ENCODE measurements at places on chromosomes 7 and 10. TPM values are rescaled to one million over a fixed set of nuclear protein-coding genes. Genes with fewer than 3 reads are reported as not detected.

DNA sequence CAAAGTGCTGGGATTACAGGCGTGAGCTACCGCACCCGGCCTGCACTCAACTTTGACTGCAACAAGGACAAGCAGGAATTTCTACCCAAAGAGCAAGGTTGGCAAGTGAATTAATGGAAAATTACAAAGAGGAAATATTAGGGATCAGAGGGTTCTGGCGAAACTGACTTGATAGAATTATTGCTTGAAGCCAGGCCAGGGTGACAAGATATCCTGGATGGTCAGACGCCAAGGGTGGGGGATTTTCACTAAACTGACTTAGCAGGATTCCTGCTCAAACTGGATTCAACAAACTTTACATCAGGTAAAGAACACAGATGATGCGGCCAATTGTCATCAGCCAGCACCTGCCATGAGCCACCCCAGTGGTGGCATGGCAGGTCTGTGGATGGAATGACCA is 603.6 kb upstream of the MGMT start:
- DNase-seq = no peak

- no peak for DNase-seq
Observed at GRCh38 chr10:71136036-71136721, 76.2 kb upstream of the UNC5B start.

DNA sequence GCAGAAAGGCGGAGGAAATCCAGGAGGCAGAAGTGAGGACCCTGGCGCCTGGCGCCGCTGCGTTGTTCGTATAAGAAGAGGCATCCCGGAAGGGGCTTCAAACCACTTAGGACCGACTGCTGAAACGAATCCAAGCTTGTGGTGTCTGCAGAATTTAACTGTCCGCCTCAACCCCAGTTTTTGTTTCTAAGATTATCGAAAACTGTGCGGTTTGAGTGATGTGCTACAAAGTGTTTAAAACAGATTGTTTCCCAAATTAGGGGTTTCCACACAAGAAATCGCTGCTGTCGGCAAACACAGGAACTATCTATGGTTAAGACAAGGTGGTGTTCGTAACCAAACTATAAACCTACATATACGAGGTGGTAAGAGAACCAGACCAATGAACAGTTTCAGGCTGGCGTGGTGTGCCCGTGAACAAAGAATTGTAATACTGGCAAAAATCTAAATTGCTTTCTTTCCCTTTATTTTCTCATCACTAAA is 835 bp upstream of the DGKI start:
- no peak for DNase-seq

- no peak for DNase-seq
Observed at GRCh38 chr7:101869026-101869900, 51.8 kb downstream of the CUX1 start.

CYP26C1 gene
- 0.21 TPM for total RNA-seq

CACNA2D1 gene
- total RNA-seq = 27.3 TPM

DNA sequence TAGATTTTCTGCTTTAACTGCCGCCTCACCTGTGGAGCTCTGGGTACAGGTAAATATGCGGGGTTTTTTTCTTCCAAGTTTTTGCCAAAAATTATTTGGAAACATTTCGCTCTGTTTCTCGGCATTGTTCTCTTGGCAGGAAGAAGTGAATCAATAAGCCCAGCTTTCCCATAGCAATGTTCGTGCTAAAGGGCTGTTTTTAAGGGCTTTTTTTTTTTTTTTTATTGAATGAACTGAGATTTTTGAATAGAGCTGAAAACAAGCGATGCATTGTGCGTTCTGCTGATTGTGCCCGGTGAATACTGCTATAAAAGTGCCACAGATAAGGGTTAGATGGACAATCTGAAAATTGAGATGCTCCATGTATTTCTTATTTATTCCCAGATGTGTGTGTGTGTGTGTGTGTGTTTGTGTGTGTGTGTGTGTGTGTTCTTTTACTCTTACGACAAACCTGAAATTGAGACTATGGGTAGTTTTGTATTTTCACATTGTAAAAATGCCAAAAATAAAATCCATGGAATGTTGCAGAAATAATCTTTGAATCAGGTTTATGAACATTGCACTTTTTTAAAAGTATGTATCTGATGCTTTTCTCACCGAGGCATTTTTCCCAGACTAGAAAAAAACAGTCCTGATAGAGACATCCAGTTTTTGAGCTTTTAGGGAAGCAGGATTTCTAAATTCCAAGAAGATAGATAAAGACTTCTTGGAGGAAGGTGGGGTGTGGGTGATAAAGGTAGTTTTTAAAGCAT is 30.5 kb downstream of the KIAA1217 start:
- no peak for DNase-seq

DNA sequence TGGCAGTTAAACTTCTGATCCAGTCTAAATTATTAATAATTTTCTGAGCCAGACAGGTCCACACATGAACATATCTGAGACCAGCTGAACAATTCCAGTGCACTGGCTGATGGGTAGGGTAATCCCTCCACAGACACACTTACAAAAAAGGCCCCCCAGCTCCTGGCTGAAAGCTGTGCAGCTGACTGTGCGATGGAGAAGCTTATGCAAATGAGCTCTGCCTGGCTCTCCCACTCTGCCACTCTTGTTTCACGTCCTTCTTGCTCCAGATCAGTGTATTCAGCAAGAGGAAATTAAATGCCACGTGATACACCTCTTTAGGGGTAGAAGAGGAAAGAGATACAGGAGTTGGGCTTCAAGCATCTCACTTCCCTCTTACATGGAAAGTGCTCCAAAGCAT is 76.4 kb upstream of the FEZF1 start:
- DNase-seq = no peak

DNA sequence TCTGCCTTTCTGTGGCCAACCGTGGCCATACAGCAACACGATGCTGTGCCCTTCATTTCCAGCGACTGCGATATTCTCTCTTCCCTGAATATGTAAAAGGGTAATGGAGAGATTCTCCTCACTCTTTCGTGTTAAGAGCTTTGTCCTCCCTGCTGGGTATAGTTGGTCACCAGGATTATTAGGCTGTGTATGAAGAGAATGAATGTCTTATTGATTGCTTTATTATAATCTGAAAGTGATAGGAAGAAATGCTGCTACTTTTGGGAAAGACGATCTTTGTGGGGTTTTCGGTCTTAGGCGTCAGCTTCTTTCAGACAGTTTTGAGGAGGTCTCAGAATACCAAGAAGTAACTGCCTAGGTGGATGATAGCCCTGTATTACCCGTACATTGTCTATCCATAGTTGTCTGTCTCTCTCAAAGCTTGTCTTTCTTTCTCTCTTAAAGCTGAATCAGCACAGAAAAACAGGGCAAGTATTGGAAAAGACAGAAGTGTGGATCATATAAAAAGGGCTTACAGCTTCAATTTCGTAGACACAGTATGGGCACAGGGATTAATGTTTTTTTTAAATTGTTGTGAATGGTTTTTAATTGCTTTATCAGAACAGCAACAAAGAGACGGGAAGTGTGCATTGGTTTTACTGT is 1.2 kb downstream of the AHCYL2 start:
- DNase-seq = no peak

DNA sequence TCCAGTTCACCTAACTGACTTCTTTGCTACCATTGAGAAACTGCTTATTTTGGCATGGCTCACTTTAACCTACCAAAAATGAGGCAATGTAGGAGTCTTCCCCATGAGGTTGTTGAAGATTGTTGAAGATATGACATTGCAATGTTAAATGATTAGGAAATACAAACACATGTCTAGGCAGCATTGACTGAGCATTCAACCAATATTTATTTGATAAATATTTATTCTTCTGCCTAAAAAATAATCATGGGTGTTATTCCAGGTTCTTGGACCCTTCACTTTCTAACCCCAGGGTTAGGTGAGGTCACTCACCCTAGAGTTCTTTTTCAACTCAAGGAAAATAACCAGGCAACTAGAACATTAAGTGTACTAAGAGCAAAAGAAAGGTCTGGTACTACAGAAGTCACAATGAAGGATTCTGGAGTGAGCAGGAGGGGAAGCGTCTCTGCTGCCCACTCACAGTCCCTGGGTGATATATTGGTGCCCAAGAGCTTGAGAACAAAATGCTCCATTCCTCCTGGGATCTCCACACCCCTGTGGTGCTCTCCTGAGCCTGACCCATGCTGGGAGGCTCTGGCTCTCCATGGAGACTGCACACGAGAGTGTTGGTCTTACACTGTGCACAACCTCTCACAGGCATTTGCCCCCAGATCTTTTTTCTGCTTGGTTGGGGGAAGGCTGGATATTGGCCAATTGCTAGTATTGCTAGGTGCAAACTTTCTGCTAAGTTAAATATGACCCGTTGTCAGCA is 123.4 kb downstream of the SPAG6 start:
- DNase-seq = no peak

DNA sequence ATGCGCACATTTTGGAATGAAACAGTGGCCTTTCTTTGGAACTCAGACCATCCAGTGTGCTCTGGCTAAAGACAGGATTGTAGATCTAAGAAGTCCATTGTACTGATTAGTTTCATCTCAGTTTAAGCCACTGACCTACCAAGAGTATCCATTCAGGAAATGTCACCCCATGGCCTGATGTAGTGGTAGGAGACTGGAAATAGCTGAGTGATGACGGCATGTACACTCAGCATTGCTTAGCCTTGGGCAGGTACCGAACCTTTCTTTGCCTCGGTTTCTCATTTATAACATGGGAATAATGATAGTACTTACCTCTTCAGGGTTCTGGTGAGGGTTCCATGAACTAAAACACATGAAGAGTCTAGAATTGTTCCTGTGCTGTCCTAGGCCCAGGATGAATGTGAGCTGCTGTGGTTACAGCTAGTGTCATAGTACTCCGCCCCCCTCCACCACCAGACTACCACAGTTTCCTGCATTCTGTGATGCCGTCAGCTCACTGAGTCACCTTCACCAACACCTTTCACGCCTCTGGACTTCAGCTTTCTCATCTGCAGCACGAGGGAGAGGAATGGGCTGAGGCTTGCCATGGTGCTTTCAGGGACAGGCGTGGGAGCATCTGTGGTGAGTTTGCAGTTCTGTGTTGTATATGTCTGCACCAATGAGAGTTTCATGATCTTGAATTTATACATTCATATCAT is 484.0 kb upstream of the GALNT17 start:
- DNase-seq = no peak

DNA sequence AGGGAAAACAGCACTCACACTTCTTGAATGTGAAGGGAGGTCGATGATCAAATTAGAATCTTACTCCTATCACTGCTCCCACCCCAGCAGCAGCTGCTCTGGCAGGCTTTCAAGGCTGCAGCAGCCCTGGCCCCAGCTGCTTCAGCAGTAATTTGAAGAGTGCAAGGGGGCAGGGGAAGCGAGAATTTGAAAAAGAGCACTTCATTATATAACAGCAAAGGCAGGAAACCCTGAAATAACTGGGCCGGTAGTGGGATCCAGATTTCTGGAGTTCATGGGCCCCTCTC is 44.9 kb downstream of the MYPN start:
- DNase-seq = no peak

ZNF853 gene
- total RNA-seq = 5.5 TPM

TRAPPC14 gene
- total RNA-seq = 20.2 TPM

ITPRID1 gene
- 0.13 TPM for total RNA-seq

DNA sequence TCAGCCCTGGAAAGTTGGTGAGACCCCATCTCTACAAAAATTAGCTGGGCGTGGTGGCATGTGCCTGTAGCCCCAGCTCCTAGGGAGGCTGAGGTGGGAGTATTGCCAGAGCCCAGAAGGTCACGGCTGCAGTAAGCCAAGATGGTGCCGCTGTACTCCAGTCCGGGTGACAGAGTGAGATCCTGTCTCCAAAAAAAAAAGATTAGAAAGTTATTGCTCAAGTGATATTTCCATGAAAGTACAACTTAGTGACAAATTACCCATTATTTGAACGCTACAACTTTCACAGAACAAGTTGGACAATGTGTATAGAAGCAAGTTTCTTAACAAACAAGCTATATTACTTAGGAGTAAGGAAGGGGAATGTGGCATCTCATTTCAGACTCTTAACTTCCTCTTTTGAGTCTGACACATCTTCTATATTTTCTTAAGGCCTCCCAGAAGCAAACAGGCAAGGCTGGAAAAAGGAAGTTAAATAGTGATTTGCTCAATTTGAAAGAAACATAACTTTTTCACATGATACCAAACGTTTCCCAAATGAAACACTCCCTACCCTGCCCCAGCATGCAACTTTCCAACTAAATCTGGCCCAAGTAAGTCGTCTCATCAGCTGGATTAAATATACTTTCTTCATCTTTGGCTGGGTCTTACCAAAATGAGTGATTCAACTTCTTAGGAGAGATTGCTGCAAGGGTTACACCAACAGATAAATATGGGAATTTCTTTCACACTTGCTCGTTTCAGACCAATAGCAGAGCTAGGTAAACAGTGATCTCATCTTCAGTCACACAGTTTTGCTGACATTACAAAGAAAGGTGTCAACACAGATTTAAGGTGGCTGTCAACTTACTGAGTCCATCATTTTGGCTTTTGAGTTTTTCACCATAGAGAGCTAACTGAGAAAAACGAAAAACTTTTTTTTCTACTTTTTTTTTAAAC is 66.3 kb upstream of the KLF6 start:
- no peak for DNase-seq

DNA sequence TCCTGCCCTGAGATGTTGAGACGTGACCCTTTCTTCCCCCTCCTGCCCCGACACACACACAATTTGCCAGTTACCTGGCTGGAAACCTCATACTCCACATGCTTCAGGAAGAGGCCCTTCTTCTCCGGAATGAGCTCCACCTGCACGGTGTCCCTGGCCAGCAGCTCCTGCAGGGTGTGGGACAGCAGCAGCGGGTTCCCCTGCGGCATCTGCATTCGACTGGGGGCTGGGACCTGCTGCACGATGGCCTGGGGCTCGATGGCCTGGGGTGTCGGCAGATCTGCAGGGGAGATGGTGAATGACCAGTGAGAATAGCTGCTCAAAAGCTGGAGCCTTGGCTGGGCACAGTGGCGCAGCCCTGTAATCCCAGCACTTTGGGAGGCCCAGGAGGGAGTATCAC is 36.0 kb downstream of the NUDT1 start:
- no peak for DNase-seq

DNA sequence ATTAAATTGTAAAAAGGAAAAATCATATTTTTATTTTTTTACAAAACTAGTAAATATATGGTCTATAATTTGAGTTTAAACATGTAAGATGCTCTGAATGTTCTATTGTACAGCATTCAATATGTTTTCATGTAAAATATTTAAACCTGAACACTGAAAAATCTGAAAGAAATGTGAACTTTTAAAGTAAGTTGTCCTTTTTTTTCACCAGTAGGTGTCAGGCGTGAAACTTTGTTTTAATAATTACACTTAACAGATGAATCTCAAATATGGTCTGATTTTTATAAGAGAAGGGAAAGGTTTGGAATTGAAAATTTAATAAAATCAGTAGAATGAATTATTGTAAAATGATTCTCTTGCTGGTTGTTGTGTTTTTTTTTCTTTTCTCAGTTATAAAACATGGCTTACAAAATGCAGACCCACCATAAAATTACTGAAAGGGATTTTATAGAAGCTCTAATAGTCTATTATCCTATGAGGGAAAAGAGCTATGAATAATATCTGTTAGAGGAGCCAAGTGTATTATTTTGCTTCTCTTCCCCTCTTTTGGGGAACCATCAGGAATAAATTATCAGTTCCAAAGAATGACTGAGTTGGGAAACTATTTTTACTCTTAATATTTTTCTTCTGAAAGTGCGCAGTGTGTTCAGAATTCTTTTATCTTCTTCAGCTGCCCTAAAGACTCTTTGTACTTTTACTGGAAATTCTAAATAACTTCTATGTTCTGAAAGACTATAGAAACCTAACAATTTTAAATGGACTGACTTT is 217.7 kb upstream of the FZD1 start:
- DNase-seq = no peak

GRCh38 chr10:97781618-97782331 is 10.0 kb upstream of the SFRP5 start:
- no peak for DNase-seq

CALCR gene
- 3.0 TPM for total RNA-seq

GRCh38 chr7:24233386-24233785 is 50.6 kb upstream of the NPY start:
- DNase-seq = no peak

GRCh38 chr10:109978481-109978880 is 29.3 kb upstream of the ADD3 start:
- DNase-seq = no peak

Measured in H1 (cell line).